ENCODE measurements at places on chromosomes 5 and 9. TPM values are rescaled to one million over a fixed set of nuclear protein-coding genes. Genes with fewer than 3 reads are reported as not detected.

B4GALT7 gene
- total RNA-seq = 30.3 TPM

SIT1 gene
- 0.67 TPM for total RNA-seq

TRPM3 gene
- 0.32 TPM for total RNA-seq

FOXD4L3 gene
- total RNA-seq = not detected

PLAC8L1 gene
- total RNA-seq = not detected

DCP2 gene
- total RNA-seq = 48.2 TPM

CRHBP gene
- 0.61 TPM for total RNA-seq

CCNO gene
- total RNA-seq = 2.5 TPM

IFNA13 gene
- not detected for total RNA-seq

LCN15 gene
- total RNA-seq = not detected

KIAA1958 gene
- 10.6 TPM for total RNA-seq

ASPN gene
- 7.6 TPM for total RNA-seq

CD72 gene
- total RNA-seq = 0.69 TPM

TLE4 gene
- total RNA-seq = 8.0 TPM

REEP2 gene
- total RNA-seq = 3.2 TPM

LOX gene
- 6.2 TPM for total RNA-seq

SPATA31A3 gene
- not detected for total RNA-seq

PCDHGA1 gene
- total RNA-seq = 0.37 TPM

PCDHGB1 gene
- 0.15 TPM for total RNA-seq

TXNDC8 gene
- not detected for total RNA-seq

XPA gene
- 7.0 TPM for total RNA-seq

SLC25A48 gene
- total RNA-seq = 4.1 TPM

SLC34A1 gene
- not detected for total RNA-seq

WWC1 gene
- 33.3 TPM for total RNA-seq

TMEM252 gene
- not detected for total RNA-seq

DND1 gene
- 0.16 TPM for total RNA-seq
